ENCODE measurements at places on chromosomes 12 and 14.

- DNase-seq: no peak
These were observed 53.3 kb downstream of the BDKRB1 start for GRCh38 chr14:96309133-96309895.

DNA sequence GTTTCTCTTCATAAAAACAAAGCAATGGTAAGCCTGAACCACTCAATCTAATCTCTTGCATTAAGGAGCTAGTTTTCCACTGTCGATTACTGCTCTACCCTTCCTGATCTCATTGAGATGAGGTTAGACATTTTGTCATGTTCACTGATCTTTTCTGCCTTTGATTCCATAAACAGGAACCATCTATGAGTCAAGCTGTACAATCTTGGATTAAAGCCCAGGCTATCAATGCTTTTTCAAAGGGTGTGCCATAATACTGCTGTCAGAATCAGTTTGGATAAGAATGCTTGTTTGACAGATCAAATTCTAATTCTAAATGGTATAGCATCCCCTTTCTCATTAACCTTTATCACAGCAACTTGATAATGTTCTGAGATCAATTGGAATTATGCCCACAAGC, 16.1 kb downstream of the GRIP1 start:
- DNase-seq: no peak

- no peak for DNase-seq
These were observed 170.5 kb downstream of the TSPAN9 start for GRCh38 chr12:3247629-3248161.

- DNase-seq: no peak
These were observed 258.9 kb downstream of the VRK1 start for GRCh38 chr14:97056086-97056485.

Data from activated naive CD4-positive, alpha-beta T cell treated with Interleukin-2 at 50 U/mL for 16 hours (primary cell).